ENCODE measurements at places on chromosomes 11 and 22.

DNA sequence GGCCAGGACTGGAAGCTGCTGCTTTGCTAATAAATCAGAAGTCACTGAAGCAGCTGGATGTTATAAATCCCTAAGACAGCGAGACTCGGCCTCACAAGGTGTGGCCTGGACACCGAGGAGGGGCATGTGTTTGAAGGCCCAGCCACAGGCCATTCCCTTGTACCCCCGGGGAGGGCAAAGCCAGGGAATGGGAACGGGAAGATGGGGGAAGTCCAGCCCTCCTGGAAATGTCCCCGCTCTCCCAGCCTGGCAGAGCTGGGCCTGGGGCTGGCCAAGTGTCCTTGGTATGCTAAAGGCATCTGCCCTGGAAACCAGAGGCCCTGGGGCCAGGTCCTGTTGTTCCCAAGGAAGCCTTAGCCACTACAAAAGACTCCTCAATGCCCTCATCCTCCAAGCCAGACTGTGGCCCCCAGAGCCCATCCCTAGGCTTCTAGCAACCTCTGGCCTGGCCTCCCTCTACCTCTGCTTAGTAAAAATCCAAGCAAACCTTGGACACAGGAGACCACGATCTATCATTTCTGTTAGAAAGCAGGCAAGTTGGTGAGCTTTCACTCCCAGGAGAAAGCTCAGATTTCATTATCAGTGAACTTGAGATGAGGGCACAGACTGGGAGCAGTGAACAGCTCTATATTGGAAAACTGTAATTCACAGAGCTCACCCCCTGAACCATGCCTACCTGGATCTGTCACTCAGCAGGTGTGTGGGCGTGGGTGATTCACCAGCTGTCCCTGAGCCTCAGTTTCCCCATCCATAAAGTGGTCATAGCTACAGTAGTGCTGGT, 11.0 kb downstream of the CHST1 start:
- no peak for DNase-seq

GRCh38 chr11:120308081-120308480, 17.0 kb upstream of the TLCD5 start:
- no peak for DNase-seq

GRCh38 chr11:130908770-130909625, 7.3 kb downstream of the SNX19 start:
- DNase-seq = no peak

DNA sequence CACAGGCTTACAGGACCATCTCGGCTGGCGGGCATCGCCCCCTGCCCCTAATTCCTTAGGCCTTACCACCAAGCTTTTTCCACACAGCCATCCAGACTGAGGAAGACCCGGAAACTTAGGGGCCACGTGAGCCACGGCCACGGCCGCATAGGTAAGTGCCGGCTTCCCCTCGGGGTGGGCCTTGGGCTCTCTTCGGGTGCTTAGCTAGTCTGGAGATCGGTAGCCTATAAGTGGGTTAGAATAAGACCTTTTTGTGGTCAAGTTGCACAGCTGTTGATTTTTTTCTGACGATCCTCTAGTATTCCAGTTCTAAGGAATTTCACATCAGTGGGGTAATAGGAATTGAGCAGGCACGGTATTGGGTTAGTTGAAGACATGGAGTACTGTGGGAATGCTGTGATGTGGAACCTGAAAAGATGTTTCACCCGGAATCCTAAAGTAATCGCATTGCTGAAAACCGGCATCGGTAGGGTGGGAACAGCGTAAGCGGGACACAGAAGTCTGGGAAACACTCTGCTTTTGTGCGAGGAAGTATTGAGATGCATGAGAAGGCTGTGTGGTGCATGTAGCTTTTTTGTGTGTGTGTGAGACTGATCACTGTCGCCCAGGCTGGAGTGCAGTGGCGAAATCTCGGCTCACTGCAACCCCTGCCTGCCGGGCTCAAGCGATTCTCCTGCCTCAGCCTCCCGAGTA, 669 bp downstream of the RPL27A start:
- no peak for DNase-seq

DNA sequence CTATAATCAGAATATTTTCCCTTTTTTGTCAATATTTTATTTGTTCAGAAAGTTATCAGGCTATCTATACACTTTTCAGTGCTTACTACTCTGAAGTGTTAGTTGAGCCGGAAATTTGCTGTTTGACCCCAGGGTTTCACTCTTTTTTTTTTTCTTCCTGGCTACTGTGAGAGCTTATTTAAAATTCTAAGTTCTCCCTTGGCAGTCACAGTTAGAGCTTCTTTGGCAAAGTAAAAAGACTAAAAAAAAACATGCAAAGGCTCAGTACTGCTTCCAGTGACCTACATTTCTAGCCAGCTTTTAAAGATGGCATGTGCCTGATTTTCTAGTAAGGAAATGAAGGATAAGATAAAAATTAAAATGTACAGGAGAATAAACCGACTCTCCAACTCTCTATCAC, 48.4 kb downstream of the ELP4 start:
- no peak for DNase-seq

GRCh38 chr11:68460741-68461574, at the start of gene PPP6R3:
PPP6R3 (plus strand) TSS chr11:68460752; CDS start chr11:68537665, 76,913 bp downstream.
- no peak for DNase-seq

DNA sequence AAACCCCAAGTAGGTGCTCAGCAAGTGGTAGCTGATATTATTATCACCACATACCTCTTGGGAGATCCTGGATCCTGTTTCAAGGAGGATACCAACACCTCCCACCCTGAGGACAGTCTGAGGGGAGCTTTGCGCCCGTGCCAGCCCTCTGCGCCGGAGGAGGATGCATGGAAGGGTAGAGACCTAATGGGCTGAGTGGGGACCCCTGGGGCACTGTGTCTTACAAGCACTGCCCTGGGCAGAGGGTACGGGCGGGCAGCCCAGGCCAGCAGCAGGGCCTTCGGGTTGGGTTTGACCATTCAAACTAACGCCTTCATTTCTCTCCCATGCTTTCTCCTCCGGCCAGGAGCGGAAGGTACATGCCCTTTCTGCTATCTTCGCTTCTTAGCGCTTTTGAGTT, 26.3 kb downstream of the MYBPC3 start:
- no peak for DNase-seq

DNA sequence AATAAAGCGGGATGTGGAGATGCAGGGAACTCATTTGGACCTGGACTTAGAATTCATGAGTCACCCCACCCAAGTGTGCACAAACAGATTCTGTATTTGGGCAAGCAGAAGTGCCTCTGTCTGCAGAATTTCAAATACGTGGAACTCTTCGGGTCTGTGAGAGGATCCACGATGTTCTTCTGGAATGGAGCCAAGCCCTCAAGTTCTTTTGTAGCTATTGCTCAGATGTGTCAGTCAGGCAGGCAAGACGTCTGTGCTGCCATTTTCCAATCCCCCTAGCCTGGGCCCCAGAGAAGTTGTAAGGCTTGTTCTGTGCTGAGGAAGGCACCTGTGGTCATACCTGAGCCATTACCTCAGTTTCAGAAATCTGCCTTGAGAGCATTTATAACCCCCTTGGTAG, 132.8 kb upstream of the RASSF10 start:
- DNase-seq = no peak

GRCh38 chr22:38446018-38446601, 8.9 kb downstream of the KCNJ4 start:
- DNase-seq = no peak

GRCh38 chr22:49848690-49849160, 4.9 kb upstream of the ZBED4 start:
- no peak for DNase-seq

- no peak for DNase-seq
These were observed 7.1 kb upstream of the TNNT3 start for GRCh38 chr11:1912289-1912878.

DNA sequence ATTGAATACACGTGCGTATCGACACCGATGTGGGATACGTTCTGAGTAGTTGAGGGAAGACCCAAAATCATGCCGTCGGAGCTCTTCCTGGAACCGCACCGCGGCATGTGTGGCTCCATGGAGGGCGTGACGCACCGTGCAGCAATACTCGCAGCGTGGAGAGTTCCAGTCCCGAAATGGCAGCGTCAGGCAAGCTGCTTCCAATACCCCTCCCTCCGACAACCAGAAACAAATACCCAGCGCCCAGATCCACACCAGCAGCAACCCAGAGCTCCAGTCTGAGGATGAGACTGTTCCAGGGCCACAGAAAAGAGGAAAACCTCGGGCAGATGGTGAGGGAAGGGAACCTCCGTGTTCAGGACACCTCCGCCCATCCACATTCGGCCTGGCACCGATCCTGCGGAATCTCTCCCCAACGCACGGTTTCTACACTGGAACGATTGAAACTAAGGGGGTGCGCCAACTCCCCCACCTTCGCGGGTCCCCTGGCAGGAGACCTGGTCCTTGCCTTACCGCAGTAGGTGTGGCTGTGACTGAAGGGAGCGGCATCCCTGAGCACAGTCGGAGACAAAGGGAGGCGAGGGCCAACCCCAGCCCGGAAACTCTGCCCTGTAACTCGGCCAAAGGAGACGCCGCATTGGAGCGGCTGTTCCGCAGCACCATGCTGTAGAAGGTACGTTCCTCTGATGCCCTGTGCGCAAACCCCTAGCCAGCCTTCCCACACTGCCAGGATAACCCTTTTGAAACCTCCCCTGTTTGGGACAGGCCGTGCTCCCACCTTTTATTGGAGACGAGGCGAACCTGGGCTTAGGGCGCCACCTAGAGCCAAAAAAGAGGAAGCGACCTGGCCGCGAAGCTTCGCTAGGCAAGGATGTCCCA, 28.2 kb downstream of the DBX1 start:
- no peak for DNase-seq

GRCh38 chr11:23078289-23078971, 218.2 kb upstream of the CCDC179 start:
- DNase-seq = no peak

GRCh38 chr11:61930933-61931332, 13.6 kb upstream of the RAB3IL1 start:
- no peak for DNase-seq

- DNase-seq = no peak
These were observed 14.4 kb upstream of the TBC1D10A start for GRCh38 chr22:30340911-30341685.

- no peak for DNase-seq
These were observed 7.6 kb downstream of the TSPAN32 start for GRCh38 chr11:2309251-2310072.

GRCh38 chr22:30024231-30024630, 56.0 kb upstream of the HORMAD2 start:
- DNase-seq = no peak

GRCh38 chr11:8202516-8203413, 33.9 kb upstream of the RIC3 start:
- no peak for DNase-seq

DNA sequence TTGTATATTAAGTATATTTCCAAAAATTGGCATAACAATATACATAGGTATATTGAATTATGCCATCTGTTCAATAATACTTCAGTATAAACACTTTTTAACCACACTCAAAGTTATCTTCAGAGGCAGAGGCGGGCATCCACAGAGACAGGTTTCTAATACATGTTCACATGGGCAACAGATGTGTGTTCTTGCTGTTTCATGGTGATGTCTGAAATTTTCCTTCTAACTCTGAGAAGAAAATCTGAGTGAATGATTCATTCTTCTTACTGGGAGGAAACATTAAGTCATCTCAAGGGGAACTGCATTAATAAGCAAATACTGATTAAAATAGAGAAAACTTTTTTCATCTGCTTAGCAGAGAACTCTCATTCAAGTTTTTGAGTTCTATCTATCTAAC, 1074.5 kb downstream of the LRRC4C start:
- no peak for DNase-seq

Data from activated CD4-positive, alpha-beta T cell treated with anti-CD3 and anti-CD28 coated beads for 24 hours (primary cell).